ENCODE measurements at places on chromosomes 7 and 10.

DNA sequence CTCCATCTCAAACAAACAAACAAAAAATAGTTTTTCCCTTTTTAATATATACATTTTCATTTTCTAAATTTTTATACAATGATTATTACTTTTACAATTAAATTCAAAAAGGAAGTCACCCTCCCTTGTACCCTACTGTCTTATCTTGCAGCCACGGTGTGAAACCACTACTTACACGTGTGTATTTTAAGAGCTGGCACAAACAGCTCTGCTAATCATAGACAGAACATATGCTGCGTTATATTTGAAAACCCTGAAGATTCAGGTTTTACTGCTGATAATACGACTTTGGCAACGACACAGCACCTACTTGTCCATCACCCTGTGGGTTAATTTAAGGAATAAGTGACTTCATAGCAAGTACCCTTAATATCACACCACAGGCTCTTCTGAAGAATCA, 991 bp downstream of the ANKRD61 start:
- DNase-seq: no peak

DNA sequence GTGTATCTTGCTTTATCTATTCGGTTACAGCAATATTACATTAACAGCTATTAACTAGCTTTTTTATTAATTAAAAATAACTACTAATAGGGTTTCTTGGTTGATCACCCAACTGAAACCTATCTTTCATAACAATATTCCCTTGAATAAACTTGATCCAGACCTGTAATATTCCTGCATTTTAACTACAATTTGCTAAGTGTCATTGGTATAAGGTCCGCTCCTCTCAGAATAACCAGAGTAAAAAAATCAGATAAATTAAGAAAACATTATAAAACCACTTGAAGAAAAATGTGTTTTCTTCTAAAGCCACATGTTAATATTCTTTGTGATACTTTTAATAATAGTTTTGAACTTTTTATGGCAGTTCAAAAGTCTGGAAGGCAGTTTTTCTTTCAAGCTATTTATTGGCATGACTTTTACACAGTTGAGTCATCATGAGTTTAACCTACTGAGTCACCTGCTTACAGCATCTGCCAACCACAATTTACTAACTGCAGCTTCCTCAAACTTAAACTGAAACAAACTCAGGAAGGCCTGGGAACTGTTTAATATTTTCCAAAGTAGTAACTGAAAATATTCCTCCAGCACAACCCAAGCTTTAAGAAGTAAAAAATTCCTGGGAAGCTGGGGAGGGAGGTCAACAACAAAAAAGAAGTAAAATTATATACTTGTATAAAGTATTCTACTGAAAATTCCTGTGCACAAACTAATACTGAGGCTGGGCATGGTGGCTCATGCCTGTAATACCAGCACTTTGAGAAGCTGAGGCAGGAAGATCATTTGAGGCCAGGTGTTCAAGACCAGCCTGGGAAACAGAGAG, 103.2 kb downstream of the NRBF2 start:
- DNase-seq: peak; percentile 41

GRCh38 chr7:50276483-50276882, 28.0 kb upstream of the IKZF1 start:
- DNase-seq: no peak

- no peak for DNase-seq
These were observed 25.4 kb downstream of the TMEM273 start for GRCh38 chr10:49162761-49163310.

GRCh38 chr10:16954280-16955030, 137.2 kb upstream of the RSU1 start:
- no peak for DNase-seq

DNA sequence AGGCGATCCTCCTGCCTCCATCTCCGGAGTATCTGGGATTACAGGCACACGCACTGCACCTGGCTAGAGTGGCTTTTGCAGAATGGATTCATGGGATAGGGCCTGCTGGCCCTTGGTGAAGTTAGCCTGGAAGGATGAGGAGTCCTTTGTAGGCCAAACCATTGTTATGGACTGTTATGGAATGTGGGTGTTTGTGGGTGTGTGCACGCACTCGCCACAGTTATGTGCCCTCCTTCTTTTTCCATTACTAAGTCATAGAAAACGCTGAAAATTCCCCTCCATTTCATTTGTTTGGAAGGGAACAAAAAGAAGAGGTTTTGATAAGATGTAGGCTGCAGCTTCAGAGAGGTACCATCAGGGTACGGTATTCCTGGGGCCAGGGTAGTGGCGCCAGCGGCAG, 15.0 kb downstream of the ZNF862 start:
- DNase-seq: no peak

DNA sequence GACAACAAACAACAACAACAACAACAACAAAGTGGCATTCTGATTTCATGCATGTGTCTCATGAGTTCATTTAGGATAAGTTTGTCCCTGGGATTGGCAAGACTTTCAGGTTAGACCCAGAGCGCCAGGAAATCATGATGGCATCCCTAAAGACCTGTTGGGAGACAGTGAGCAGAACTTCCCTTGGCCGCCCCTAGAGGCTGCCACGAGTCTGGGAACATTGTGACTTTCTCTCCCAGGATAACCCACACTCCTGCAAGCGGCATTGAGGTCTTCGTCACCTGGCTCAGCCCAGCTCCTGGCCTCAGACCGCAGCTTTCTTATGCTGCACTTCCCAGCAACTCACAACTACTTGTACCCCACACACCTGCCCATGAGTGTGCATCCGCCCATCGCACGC, 80.5 kb upstream of the RNF32 start:
- DNase-seq: peak; percentile 81

- DNase-seq: no peak
These were observed 10.0 kb downstream of the CAV1 start for GRCh38 chr7:116534790-116535189.

GRCh38 chr10:131690805-131691239, 210.0 kb upstream of the PPP2R2D start:
- DNase-seq: no peak

DNA sequence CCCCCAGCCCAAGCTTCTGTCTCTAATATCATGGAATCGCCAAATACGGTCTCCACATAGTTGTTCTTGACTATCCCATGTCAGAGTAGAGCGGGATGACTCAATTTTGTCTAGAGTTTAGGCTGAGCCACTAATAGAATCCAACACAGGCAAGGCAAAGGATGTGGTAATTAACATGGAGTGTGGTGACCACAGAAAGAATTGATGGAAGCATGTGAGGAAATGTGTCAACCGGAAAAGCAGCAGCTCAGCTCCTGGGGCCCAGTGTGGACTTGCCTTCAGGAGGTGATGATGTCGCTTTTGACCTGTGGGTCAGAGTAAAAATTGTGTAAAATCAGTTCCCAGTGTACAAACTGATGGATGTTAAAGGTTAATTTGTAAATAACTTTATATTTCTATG, 139.3 kb upstream of the KLF6 start:
- DNase-seq: no peak

GRCh38 chr7:53437336-53437735, 401.9 kb downstream of the POM121L12 start:
- peak; percentile 14 for DNase-seq

DNA sequence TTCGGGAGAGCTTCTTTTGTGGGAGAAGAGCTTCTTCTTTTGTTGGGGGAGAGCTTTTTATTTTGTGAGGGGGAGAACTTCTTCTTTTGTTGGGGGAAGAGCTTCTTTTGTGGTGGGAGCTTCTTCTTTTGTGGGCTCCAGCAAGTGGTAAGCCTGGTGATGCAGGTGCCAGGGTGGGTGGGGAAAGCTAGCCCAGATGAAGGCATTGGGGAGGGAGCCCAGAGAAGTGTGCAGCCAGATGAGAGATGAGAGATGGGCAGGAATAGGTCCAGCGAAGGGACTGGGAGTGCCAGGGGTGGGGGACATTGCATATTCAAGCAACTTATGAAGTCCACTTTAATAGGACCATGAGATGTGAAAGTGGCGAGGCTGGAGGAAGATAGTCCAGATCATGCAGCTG, 9.7 kb downstream of the ADRA2A start:
- no peak for DNase-seq

GRCh38 chr7:135185471-135186260, 15.2 kb upstream of the CYREN start:
- DNase-seq: no peak

GRCh38 chr10:105844241-105844640, 1203.2 kb downstream of the SORCS3 start:
- no peak for DNase-seq

- no peak for DNase-seq
These were observed 65.1 kb downstream of the ADARB2 start for GRCh38 chr10:1672001-1672781.

- peak; percentile 28 for DNase-seq
These were observed 575.6 kb downstream of the ARL4A start for GRCh38 chr7:13262929-13263530.

DNA sequence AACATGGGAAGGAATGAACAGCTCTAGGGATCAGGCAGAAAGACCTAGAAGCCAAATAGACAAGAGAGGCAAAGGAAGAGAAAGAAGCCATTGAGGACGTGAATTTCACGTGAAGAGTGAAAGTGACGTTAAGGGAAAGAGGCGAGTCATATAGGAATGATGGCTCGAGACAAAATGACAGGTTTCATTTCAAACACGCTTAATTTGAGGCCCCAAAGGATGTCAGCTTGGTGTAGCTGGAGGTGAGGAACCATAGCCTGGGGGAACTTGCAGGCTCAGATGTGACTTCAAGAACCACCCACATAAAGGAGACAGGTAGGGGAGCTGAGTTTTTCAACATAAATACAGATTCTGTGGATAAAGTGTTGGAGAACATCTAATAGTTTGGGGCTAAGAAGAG, 84.3 kb upstream of the ATP6V0A4 start:
- DNase-seq: no peak

DNA sequence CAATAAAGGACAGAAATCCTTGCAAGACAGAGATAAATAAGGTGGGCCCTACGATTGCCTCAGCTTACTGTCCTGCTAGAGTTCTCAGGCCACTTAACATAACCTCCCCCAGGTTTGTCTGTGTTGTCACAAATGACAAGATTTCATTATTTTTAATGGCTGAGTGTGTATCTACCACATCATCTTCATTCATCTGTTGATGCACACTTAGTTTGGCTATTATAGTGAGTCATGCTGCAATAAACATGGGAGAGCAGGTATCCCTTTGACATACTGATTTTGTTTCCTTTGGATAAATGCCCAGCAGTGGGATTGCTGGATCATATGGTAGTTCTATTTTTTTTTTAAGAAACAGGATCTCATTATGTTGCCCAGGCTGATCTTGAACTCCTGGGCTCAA, 60.6 kb downstream of the PRTFDC1 start:
- DNase-seq: no peak

- DNase-seq: no peak
These were observed 26.9 kb upstream of the OR9A4 start for GRCh38 chr7:141889321-141889720.

DNA sequence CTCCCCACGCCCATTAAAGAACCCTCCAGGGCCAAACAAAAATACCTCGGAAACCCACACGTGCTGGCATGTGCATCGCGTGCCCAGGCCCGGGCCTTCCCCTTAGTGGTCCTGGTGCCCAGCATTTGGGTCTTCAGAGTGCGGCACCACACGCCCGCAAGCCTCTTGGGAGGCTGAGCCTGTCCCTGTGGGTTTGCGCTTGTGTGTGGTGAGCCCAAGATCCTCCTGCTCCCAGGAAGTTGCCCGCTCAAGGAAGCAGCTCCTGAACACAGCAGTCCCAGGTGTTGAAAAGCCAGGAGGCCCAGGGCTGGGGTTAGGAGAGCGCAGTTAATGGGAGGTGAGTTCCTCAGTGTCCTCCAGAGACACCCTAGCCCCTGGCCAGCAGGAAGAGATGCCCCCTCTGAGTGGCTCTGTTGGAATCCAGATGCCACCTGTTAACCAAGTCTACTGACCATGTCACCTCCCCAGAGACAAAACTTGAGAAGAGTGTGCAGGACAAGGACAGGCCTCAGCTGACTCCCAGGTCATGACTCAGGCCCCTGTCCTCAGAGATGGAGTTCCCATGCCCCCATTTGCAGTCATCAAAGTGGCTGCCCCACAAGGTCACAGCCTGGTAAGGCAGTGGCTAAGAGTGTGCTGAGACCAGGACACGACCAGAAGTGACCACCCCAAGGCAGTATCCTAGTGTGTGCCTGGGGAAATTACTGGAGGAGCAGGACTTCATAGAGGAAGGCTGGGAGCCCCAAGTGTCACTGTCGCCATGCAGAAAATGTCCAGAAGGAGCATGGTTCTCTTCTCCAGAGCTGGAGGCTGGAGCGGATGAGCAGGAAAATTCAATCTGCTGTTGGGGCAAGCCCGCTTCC, 5.2 kb downstream of the FZD9 start:
- no peak for DNase-seq

- peak; percentile 20 for DNase-seq
These were observed 8.8 kb downstream of the LIMK1 start for GRCh38 chr7:74092321-74092963.

GRCh38 chr7:6269527-6269926, 2.9 kb downstream of the CYTH3 start:
- no peak for DNase-seq

GRCh38 chr10:12812571-12812970, 188.9 kb downstream of the CCDC3 start:
- DNase-seq: no peak

DNA sequence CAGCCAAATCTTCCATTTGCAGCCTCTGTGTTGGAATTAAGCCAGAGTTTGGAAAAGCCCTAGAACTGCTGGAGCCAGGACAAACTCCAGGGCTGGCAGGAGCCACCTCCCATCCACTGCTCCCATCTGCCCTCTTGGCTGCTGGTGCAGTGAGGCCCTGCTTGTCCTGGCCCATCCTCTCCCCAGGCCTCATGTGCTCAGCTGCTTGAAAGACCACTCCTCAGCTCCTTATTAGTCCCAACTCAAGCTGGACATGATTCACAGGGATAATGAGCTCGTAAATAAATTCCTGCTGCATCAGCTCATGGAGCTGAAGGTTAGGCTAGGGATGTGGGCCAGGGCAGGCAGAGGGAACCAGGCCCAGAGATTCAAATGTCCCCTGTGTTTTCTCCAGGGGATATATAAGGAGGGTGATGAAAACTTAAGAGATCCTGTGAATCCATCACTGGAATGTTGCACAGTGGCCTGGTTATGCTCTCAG, 282.8 kb downstream of the RPS24 start:
- DNase-seq: peak; percentile 32

Measured in mesendoderm (in vitro differentiated cells).